Activated T-cell treated with anti-CD3 and anti-CD28 coated beads, Interleukin-2, amount 50 U/mL, for 24 hours (primary cell): ENCODE measurements at places on chromosomes 4 and X.

GRCh38 chr4:70158576-70158975 lies 4.5 kb downstream of the PRR27 start:
- DNase-seq = no peak

DNA sequence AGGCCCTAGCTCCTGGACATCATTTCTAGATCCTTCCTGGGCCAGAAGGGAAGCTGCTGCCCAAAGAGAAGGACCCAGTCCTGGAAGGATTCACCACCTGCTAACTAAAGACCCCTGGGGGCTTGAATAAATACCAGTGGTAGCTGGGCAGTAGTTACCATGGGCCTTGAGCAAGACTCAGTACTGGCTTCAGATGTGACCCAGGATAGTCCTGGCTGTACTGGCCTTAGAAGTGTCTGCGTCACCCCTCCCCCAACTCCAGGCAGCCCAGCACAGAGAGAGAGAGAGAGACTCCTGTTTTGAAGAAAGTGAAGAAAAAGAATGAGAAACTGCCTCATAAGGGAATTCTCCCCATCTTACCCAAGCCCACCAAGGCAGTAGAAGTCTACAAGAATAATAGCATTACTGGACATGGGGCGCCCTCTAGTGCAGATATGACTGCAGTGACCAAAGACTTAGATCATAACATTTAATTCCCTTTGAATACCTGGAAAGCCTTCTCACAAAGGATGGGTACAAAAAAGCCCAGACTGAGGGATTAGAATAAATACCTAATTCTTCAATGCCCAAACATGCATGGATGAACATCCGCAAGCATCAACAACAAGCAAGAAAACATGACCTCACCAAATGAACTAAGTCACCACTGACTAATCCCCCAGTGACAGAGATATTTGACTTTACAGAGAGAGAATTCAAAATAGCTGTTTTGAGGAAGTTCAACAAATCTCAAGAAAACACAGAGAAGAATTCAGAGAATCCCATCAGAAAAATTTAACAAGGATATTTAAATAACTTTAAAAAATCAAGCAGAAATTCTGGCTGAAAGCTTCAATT lies 171.8 kb downstream of the HNRNPD start:
- DNase-seq = peak; percentile 43

- DNase-seq = peak; percentile 32
Measured at GRCh38 chr4:117447925-117448324, 362.5 kb upstream of the TRAM1L1 start.

GRCh38 chr4:80180743-80181142 lies 16.6 kb upstream of the PRDM8 start:
- no peak for DNase-seq

DNA sequence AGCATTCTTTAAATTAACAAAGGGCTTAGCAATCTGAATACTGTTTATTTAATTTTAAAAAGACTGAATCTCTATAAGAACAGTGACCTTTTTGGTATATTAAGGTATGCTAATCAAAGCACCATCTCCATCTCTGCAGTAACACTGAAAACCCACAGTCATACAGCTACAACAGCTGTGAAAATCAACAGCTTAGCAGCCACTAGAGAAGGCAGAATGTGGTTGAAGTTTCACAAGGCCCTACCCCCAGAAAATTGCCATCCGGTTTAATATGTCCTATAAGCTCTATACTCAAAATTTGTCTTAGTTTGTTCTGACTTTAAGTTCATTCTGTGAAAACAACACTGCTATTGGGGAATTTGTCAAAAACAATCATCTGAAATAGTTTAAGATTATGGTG lies 128.7 kb downstream of the OPHN1 start:
- no peak for DNase-seq

- no peak for DNase-seq
Measured at GRCh38 chr4:165668694-165669093, 204.3 kb upstream of the TLL1 start.

DNA sequence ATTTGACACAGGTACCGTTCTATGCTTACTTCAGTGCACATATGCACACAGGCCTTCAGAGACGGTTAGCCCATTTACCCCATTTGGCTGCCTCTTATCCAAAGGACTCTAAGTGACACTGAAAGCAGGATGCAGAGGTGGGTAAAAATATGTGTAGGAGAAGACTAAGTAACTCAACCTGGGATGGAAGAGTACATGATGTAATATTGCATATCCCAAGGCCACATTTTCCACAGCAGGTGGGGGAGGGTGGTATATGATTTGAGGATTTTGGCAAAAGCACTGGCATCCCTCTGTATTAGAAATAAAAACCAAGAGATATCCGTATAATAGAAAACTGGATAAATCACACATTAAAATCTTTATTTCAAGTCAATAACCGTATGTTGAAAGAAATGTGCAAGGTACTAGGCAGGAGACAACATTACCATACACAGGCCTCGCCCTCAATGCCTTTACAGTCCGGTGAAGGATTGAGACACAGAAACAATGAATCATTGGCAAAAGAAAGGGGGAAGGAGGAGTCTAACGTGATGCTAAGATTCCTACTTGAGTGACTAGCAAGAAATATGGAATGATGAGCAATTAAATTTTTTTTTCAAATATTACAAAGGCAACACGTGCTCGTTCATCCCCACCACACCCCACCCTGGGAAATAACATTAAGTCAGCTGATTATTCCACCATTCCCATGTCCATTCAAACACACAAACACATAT lies 161.0 kb upstream of the RASGEF1B start:
- DNase-seq = no peak
